ENCODE measurements at places on chromosomes 1 and 21. TPM values are rescaled to one million over a fixed set of nuclear protein-coding genes. Genes with fewer than 3 reads are reported as not detected.

Gene ZNF695
- polyA plus RNA-seq, result 0.23 TPM

Gene ITPKB
- polyA plus RNA-seq, result 9.9 TPM

Gene FCRL1
- polyA plus RNA-seq, result 4.2 TPM

Gene OR2L8
- not detected for polyA plus RNA-seq

Gene ACTL8
- not detected for polyA plus RNA-seq

Gene NUDT4B
- polyA plus RNA-seq, result 0.26 TPM

Gene S100A2
- 261 TPM for polyA plus RNA-seq

Gene CFHR3
- polyA plus RNA-seq, result 0.03 TPM

Gene TAF1A
- 1.8 TPM for polyA plus RNA-seq

Gene PLCH2
- polyA plus RNA-seq, result 2.7 TPM

Gene LENEP
- polyA plus RNA-seq, result 0.31 TPM

Gene EPHB2
- 1.2 TPM for polyA plus RNA-seq

Gene SMCP
- polyA plus RNA-seq, result not detected

Gene ARHGAP30
- polyA plus RNA-seq, result 66.3 TPM

Gene MYOG
- not detected for polyA plus RNA-seq

Gene GJA8
- polyA plus RNA-seq, result not detected

Gene KRTAP19-1
- polyA plus RNA-seq, result not detected

Gene OR2AK2
- polyA plus RNA-seq, result not detected

Gene TFF3
- 30.8 TPM for polyA plus RNA-seq

Gene RSPO1
- polyA plus RNA-seq, result 1.4 TPM

Gene LRRC38
- not detected for polyA plus RNA-seq

Gene FCN3
- 489 TPM for polyA plus RNA-seq

Gene MTARC2
- 21.4 TPM for polyA plus RNA-seq

Gene NHLH1
- polyA plus RNA-seq, result 0.12 TPM

Gene AIM2
- polyA plus RNA-seq, result 0.47 TPM

Gene LCE1F
- not detected for polyA plus RNA-seq

Gene ETV3
- 10.6 TPM for polyA plus RNA-seq

Gene WLS
- 32.9 TPM for polyA plus RNA-seq

Gene CELA2B
- polyA plus RNA-seq, result not detected

Gene ABCA4
- 0.33 TPM for polyA plus RNA-seq

Gene KRTAP19-3
- polyA plus RNA-seq, result not detected

Gene CD52
- polyA plus RNA-seq, result 402 TPM

Gene C1orf94
- polyA plus RNA-seq, result not detected

Gene PLOD1
- polyA plus RNA-seq, result 112 TPM

Gene AKNAD1
- polyA plus RNA-seq, result 0.22 TPM

Gene SMIM1
- polyA plus RNA-seq, result 15.9 TPM

Gene FAM78B
- polyA plus RNA-seq, result 0.34 TPM

Gene C4BPA
- 213 TPM for polyA plus RNA-seq

Gene GUCA2B
- polyA plus RNA-seq, result not detected

Gene IFFO2
- polyA plus RNA-seq, result 7.6 TPM

Gene ASH1L
- 8.9 TPM for polyA plus RNA-seq

Gene HPCAL4
- polyA plus RNA-seq, result 0.08 TPM

Gene KIF2C
- 1.5 TPM for polyA plus RNA-seq

Gene C1orf87
- 5.0 TPM for polyA plus RNA-seq
